ENCODE measurements at places on chromosomes 16 and 17.

DNA sequence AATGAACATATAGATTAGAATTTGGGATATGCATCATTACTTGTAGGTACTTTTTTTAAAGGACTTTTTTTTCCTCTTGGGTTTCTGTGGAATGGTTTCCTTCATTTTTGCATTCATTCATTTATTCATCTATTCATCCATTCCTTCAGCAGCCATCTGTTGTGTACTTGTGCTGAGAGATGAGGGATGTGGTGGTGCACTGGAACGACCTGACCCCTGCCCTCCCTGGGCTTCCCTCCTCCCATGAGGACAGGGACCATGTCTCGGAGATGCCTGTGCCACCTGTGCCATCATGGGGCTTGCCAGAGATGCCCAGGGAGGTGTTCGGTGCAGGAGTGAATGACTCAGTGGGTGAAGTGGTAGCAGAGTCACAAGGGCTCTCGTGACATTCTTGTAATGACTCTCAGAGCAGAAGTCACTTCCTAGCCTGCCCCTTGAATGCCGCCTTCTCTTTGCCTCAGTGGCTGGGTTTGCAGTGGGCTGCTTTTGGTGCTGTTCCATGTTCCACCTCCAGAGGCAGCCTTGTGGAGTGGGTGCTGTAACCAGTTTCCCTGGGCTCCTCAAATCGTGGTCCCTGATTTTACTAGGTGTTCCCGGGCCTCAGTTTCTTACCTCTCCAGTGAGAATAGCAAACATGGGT is 43.9 kb downstream of the CLEC16A start:
- peak; percentile 33 for DNase-seq

GRCh38 chr17:37187262-37187661 is 188.5 kb upstream of the C17orf78 start:
- no peak for DNase-seq

DNA sequence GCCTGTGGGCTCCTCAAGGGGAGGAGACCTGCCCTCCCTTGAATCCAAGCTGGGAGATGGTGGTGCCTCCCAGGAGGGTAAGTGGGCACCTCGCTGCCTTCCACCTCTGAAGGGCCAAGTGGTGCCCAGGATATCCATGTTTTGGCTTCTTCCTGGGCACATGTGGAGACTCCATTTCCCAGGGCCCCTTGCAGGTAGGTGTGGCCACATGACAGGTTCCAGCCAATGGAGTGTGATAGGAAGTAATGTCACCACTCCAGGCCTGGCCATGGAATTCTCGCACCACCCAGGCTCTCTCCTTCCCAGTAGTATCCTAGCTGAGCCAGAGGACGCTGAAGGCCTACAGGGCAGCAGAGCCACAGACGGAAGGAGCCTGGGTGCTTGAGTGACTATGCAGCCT is 17.6 kb upstream of the PEMT start:
- DNase-seq = no peak

DNA sequence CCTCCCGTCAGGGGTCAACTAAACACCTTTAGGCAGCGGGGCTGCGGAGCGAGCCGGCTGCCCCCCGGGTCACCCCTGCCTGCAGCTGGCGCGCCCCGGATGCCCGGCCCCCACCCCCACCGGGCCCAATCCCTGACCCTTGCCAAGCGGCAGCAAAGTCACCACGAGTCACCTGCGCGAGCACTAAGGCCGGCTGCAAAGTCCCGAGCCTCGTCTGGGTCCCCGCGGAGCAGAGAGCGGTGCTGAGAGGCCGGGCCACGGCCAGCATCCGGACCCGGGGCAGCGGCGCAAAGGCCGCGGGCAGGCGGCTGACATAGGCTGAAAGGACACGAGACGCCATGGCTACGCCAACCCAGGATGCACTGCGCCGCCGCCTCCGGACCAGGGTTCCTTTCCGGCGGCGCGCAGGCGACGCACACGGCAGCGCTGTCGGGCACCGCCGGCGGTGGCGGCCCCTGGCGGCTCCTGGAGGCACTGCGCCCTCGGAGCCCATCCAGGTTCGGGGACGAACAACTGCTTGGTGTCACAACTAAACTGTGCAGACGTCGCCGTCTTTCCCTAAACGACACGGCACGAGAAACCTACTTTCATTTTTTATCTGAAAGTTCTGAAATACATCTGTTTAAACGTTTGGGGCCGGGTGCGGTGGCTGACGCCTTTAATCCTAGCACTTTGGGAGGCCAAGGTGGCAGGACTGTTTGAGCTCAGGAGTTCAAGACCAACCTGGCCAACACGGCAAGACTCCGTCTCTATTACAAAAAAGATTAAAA is at the start of gene NDUFAB1:
TSS of gene NDUFAB1 (minus strand) at position 366 of the 770 bp plus-strand sequence. CDS start at position 340, 26 bp downstream.
- peak; percentile 96 for DNase-seq

DNA sequence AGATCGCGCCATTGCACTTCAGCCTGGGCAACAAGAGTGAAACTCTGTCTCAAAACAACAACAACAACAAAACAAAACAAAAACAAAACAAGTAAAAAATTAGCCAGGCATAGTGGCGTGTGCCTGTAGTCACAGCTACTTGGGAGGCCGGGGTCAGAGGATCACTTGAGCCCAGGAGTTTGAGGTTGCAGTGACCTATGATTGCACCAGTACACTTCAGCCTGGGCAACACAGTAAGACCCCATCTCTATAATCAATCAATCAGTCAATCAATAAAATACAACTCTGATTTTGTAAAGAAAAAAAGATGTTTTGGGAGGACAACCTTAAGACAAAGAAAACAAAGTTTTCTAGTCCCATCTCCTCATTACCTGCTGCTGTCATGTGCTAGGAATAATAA is 51.9 kb downstream of the MARCHF10 start:
- no peak for DNase-seq

- no peak for DNase-seq
Measured at GRCh38 chr17:29615048-29615385, 7.7 kb downstream of the CORO6 start.

DNA sequence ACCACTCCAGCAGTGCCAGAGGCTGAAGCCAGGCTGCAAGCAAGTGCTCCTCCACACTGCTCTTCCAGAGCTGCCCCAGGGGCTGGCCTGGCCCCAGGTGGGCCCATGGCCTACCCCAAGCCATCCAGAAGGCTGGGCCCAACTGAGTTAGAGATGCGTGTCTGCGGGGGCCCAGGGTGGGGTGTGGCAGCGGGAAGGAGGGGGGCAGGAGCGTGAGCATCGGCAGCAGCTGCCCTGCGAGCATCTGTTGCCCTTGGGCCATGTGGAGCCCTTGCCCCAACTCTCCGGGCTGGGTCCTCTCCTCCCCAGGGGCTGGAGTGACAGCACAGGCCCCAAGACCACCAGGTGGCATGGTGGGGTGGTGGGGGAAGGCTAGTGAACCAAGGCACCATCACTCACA is 7.3 kb upstream of the SREBF1 start:
- DNase-seq = no peak

GRCh38 chr17:40975516-40975915 is 8.6 kb downstream of the KRT40 start:
- DNase-seq = no peak

- no peak for DNase-seq
Measured at GRCh38 chr17:79954281-79955166, 81.1 kb downstream of the TBC1D16 start.

DNA sequence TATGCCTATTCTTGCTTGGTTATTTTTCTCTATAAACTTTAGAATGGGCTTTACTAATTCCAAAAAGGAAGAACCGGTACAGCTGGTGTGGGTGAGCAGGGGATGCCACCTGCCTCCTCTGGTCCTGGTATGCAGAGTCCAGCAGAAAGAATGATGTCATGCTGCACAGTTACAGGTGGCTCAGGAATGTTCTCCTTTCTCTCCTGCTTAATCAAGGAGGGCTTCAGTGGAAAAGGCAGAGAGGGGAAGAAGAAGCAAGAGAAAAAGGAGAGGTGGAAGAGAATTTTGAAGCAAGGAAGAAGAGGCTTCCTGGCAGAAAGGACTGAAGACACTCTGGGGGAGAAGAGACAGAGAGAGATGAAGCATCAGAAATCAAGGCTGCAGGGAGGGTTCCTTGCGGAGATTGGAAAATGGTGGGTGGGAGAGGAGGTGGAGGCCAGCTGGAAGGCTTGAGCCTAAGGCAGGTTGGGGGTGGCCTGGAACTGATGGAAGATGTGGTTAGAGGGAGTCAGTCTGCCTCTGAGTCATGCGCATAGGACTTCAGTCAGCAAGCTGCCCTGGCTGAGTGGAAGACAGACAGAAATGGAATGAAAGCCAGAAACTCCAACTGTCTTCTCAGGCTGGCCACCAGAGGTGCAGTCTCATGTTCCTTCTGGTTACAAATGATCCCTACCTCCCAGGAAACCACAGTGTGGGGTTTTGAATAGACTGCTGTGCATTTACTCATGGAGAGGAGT is 64.6 kb upstream of the CRHR1 start:
- DNase-seq = peak; percentile 9

DNA sequence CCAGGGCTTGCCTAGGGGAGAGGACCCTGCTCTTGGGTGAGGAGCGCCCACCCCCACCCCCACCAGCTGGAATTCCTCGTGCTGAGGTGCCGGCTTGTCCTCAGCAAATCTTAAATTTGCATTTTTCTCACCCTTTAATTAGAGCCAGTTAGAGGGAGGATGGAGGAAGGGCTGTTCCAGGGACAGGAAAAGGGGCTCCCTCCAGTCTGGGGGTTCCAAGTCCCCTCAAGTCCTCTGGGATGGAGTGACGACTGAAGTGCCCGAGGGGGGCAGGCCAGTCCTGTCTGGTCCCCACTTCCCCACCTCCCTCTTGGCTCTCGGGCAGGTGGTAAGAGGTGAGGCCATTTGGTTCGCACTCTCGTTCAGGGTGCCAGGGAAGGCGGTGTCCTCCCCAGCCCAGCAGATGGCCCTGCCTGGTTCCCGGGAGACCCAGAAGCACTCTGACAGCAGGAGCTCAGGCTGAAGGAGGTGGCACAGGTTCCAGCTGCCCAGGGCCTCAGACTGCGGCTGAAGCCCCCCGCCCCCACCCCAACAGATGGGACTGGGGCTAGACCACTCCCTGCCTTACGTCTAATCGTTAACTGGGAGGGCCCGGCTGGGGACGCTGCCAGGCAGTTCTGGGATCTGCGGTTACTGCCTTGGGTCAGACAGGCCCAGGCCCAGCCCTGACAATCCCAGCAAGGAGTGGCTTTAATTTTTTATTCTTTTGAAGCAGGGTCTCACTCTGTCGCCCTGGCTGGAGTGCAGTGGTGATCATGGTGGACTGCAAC is 2.2 kb downstream of the RAB26 start:
- DNase-seq = no peak

DNA sequence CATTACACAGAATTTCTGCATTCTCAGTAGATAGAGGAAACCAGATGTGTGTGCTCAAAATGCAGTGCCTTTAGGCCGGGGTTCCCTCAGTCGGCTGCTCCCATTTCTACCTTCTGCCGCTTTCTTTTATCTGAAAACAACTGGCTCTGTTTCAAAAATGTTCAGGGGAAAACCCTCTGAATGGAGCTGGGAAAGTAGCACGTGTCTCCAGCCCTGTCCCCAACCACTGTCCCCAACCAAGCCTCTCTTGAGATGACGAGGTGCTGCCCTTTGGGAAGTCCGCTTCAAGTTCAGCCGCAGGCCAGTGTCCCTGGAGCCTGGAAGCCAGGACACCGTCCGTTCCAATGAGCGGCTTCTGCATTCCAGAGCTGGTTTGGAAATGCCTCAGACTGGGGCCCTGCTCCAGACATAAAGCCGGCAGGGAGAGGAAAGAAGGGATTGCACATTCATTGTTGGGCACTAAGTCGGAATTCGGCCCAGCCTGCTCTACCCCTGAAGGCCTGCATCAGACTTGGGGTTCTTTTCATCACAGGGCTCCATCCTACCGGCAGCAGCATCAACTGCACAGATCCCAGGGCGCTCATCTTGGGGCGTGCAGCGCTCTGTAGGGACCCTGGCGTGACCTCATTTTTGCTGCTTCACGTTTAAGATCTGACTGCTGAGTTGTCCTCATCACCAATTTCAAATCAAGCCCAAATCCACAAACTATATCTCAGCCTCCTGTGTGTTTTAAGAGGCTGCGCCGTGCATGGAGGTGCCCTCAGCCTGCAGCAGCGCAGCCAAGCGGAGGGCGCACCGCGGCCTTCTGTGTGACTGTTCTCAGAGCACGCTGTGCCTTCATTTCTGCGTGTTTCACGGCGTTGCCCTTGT is 111.3 kb downstream of the BANP start:
- no peak for DNase-seq

GRCh38 chr17:35988164-35988563 is 1.6 kb upstream of the CCL14 start:
- no peak for DNase-seq

- no peak for DNase-seq
Measured at GRCh38 chr17:29379084-29379991, 10.8 kb upstream of the TAOK1 start.

DNA sequence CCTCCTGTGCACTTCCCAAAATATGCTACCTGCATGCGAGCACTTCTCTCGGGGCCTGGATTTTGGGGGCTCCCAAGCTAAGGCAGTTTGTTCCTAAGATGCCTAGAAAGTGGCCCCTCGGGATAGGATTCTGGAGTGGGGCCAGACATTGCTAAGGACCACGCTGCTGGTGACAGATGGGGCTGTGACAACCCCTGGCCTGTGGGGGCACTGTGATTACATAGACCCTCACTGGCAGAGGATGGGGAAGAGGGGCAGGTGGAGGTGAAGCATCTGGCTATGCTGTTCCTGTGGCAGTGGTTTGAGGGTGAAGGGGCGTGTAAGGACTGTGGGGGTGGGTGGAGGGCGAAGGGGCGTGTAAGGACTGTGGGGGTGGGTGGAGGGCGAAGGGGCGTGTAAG is 128.4 kb downstream of the ENGASE start:
- DNase-seq = no peak

DNA sequence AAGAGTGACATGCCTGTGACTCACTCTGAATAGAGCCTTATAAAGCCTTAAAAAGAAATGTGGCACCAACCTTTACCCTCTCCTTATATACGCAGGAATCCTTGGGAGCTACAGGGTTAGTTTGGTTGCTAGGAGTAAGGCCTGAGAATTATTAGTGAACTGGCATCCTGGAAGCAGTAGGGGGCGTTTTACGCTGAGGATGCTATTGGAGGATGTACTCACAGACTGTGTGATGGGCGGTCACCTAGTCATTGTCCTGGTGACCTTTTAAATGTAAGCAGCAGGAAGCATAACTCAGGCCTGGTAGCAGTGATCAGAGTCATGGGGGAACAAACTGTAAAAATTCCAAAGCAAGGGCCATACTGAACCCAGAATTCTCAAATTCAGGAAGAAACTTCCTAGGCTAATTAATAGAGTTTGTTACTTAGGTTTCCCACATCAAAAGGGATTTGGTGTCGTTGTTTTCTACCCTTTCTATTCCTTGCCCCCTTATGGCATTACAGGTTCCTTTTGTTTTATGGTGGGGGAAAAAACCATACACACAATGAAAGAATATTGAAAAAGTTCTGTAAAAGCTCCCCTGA is 153.8 kb downstream of the SNX11 start:
- peak; percentile 41 for DNase-seq

Data from endothelial cell (in vitro differentiated cells).